CD4-positive, alpha-beta T cell treated with Interferon gamma for 1 hour (primary cell): ENCODE measurements at places on chromosomes 4 and X.
A peak's percentile ranks its signal among the peaks of the same experiment; 100 is the strongest.

DNA sequence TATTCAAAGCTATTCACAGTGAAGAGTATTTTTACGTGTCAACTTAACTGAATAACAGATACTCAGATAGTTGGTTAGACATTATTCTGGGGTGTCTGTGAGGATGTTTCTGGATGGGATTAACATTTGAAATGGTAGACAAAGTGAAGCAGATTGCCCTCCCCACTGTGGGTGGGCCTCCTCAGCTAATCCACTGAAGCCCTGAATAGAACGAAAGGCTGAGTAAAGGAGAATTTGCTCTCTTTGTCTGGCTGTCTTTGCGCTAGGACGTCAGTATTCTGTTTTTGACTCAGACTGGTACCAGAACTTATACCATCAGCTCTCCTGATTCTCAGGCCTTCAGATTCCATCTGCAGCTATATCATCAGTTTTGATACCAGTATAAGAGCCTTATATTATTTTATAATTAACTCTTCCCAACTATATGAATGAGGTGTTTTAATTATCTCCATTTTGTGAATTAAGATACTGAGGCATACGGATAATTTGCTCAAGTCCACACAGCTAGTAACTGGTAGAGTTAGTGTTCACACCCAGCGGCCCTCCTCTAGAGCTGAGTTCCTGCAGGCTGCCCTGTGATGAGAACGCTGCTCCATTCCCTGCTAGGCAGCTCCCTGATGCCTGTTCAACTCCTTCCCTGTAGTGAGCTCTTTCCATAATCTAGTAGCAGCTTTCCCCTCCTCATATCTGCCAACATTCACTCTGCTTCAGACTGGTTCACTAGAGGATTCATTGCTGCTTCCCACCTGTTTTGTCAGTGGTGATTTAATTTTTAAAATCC lies 87.5 kb downstream of the RBM46 start:
- DNase-seq, result no peak

GRCh38 chrX:154484255-154485149 lies 1.9 kb downstream of the UBL4A start:
- peak; percentile 38 for DNase-seq

DNA sequence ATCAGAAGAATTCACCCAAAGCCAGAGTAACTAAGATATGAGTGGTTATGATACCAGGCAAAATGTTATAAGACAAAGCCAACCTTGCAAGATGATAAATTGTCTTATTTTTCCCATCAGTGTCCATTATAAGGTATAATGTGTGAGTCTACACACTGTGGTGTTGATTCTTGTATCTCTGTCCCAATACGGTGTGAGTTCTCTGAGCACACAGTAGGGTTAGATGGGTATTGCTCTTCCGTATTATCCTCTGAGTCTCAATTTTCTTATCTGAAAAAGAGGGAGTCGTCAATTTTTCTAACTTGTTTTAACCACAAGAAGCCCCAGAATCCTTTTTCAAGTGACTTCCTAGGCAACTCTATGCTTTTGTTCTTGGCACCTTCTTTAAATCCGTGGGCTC lies 69.9 kb downstream of the HMGB2 start:
- no peak for DNase-seq

DNA sequence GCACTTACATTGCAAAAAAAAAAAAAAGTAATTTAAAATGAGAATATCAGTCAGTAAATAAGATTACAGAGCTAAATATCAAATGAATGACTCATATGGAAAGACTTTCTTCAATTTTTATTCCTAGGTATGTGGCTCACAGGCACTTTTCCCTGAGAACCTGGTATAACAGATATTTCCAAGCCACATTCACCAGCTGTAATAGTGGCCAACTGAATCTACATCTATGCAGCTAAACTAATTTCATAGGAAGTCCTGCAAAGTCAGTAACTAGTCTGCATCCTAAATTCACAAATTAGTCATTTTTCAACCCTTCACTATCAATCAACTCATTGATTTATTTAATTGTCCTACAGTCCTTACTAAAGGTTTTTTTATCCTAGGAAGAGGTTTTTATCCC lies 5.6 kb downstream of the PDE5A start:
- no peak for DNase-seq

DNA sequence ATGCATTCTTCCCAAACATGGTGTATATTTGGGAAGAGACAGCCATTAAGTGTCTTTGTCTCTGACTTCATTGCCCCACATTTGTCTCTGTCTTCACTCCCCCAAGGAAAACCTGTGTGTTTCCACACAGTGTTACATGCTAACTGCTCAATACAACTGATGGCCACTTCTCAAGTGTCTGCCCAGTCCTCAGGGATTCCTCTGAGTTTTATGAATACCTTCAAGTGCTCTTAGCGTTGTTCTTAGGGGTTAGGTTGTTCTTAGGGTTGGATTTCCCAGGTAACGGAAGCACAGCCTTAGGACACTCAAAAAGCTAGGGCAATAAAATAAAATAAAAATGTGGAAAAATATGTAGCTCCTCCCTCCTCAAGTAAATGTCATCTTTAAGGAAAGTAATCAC lies 64.7 kb upstream of the PLAC8 start:
- no peak for DNase-seq

DNA sequence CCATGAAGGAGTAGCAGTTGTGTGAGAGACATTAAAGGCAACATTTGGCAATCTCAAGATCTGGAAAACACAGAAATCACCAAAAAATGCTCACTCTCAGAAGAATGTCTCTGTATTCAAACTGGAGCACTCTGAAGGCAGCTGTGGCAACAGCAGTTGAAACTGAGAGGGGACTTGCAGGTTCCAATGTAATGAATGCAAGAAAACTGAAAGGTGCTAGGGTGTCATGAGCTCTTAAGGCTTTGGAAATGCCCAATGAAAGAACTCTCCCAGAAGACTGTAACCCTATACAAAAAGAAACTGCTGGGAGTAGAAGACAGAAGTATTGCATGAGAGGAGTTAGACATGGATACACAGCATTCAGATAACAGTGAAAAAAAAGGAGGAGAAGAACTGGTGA lies 118.2 kb upstream of the HTR2C start:
- DNase-seq, result no peak

- DNase-seq, result no peak
These were observed 101.1 kb downstream of the TMA16 start for GRCh38 chr4:163595580-163595979.

GRCh38 chrX:13158911-13159310 lies 114.5 kb upstream of the FAM9C start:
- no peak for DNase-seq

DNA sequence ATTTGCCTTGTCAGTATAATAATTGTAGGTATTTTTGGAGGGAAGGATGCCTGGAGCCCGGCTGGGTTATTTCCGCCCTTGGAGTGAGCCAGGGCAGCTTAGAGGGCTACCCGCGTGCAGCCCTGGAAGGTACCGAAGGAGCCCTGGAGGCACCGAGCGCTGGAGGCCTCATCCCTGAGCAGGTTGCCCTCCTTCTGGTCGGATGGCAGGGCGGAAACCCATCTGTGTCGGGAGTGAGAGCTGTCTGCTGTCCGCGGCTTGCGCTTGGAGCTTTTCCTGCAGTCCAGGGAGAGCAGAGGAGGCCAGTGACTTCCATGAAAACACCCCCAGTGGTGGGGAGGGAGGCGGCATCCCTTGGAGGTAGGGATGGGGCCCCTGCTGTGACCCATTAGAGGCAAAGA lies 122.1 kb downstream of the TBL1X start:
- no peak for DNase-seq

GRCh38 chrX:31260351-31260750 lies 188.5 kb upstream of the FTHL17 start:
- DNase-seq, result no peak

GRCh38 chr4:76178296-76178695 lies 30.1 kb upstream of the NUP54 start:
- DNase-seq, result no peak

DNA sequence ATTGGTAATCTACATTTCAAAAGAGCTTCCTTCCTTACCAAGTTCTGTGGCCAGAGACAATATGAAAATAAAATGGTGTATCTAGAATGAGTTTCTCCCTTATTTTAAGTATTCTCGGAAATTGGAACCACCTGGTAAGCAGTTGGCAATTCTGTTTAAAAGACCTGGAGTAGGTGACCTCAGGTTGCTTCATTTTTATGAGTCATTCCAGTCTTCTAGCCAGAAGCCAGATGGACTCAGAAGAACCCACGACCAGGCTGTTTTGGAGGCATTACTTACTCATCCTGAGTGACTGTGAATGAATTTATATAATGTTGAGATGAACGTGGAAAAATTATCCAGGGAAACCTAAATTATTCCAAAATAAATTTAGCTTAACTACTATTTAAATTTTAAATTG lies 9.1 kb downstream of the BMPR1B start:
- DNase-seq, result no peak
